ENCODE measurements at places on chromosomes 7 and 10. TPM values are rescaled to one million over a fixed set of nuclear protein-coding genes. Genes with fewer than 3 reads are reported as not detected.

Gene STOX1
- 2.5 TPM for total RNA-seq

Gene PDZD7
- 1.2 TPM for total RNA-seq

Gene NRCAM
- 6.2 TPM for total RNA-seq

Gene TMEM176A
- 3.6 TPM for total RNA-seq

Gene PPP1R17
- total RNA-seq: not detected

Gene IFT22
- 34.9 TPM for total RNA-seq

Gene CYP2C19
- total RNA-seq: not detected

Gene ZNF511
- total RNA-seq: 38.6 TPM

Gene AKR1C8
- not detected for total RNA-seq

Gene SBDS
- total RNA-seq: 42.9 TPM

Gene ZWINT
- total RNA-seq: 23.1 TPM

Gene SAP25
- total RNA-seq: 13.5 TPM

Gene CCL24
- not detected for total RNA-seq

Gene UCN3
- total RNA-seq: not detected

Gene GRID2IP
- total RNA-seq: 1.4 TPM

Gene GIMAP8
- total RNA-seq: not detected

Gene GRID1
- total RNA-seq: 0.22 TPM

Gene ZNF804B
- total RNA-seq: 0.66 TPM

Gene GDF2
- not detected for total RNA-seq

Gene ANKRD2
- total RNA-seq: 0.24 TPM

Gene CYP2C18
- not detected for total RNA-seq

Gene ZNF655
- 84.7 TPM for total RNA-seq
